NCI-H748 treated with DMSO at 0.1 percent for 48 hours (cell line): ENCODE measurements at places on chromosomes 3 and 15.

DNA sequence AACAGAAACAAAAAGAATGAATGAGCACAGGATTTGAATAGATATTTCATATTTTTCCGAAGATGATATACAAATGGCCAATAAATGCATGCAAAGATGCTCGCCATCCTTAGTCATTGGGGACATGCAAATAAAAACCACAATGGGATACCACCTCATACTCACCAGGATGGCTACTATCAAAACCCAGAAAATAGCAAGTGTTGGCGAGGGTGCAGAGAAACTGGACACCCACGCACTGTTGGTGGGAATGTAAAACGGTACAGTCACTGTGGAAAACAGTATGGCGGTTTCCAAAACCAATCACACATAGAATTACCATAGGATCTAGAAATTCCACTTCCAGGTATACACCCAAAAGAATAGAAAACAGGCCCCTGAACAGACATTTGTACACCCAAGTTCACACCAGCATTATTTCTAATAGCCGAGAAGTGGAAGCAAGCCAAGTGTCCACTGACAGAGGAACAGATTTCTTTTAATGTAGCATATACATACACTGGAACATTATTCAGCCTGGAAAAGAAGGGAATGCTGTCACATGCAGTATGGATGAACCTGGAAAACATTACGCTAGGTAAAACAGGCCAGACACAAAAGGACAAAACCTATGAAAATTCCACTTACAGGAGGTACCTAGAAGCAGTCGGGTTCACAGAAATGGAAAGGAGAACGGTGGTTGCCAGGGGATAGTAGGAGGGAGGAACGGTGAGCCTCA, 3.6 kb downstream of the RNF168 start:
- DNase-seq = no peak

DNA sequence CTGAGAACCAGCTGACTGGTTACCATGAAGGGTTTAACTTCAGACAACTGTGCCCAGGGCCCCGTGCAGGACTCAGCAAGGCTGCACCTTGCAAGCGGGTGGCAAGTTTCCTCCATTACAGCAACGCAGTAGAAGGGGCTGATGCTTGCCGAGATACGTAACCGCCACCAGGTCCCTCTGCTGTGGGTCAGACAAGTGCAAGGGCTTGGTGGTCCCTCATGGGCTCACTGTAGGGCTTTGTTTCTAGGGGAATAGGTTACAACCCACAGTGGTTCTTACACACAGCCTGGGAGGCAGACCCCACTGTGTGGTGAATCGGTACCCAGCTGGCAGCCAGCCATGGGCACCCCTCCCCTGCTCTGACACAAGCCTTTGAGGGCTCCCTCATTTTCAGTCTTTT, 15.5 kb upstream of the SNRPA1 start:
- no peak for DNase-seq

- no peak for DNase-seq
These were observed 430.7 kb upstream of the RBMS3 start for GRCh38 chr3:28850186-28850585.

GRCh38 chr15:37616215-37616614, 318.2 kb upstream of the TMCO5A start:
- DNase-seq = no peak

DNA sequence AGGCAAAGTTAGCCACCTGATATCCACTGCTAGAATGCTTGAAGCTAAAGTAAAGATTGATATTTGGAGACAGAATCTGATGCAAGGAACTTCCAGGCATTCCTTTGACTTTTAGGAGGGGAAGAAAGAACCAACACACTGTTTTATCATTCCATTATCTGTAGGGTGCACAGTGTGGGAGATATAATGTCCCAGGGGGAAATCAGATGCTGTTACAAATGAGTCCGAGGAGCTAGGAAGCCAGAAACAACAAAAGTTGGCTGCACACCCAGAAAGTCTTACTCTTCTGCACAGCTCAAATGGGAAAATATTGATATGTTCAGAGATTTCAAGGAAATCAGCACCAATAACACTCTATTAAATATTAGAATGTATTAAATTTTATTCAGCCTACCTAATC, 113.6 kb upstream of the ROBO1 start:
- no peak for DNase-seq

- no peak for DNase-seq
These were observed 360.4 kb downstream of the FGF12 start for GRCh38 chr3:192366916-192367315.

DNA sequence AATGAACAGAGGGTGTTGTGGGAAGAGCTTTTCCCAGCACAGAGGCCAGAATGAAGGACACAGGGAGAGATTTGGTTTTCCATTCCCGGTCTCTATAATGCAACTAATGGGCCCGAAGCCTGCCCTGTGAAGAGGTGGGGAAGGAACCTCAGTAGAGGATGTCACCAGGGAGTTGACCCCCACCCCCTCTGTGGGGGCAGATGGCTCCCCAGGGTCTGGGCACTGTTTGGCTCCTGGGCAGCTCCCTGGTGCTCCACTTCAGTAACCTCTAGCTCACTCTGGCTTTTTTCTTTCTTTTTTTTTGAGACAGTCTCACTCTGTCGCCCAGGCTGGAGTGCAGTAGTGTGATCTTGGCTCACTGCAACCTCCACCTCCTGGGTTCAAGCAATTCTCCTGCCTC, 109.1 kb upstream of the DLG1 start:
- DNase-seq = no peak

DNA sequence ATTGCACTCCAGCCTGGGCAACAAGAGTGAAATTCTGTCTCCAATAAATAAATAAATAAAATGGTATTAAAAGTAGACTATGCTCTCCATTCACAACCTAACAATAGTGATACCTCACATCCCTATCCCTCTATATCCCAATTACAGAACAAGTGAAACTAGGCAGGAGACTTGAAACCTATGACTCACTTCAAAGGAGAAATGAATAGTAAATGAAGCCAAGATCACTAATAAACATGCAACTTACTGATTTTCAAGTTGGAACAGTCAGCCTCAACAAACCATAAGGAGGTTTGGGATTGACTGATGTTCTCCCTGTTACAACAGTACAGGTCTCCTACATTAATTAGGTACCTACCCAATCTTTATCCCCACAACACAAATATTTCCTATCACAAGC, 103.4 kb downstream of the GSK3B start:
- DNase-seq = no peak
